Non-pigmented ciliary epithelial cell (primary cell): ENCODE measurements at places on chromosomes 7 and 10.
A peak's percentile ranks its signal among the peaks of the same experiment; 100 is the strongest.

- no peak for DNase-seq
Observed at GRCh38 chr10:63627881-63628296, 106.7 kb downstream of the REEP3 start.

DNA sequence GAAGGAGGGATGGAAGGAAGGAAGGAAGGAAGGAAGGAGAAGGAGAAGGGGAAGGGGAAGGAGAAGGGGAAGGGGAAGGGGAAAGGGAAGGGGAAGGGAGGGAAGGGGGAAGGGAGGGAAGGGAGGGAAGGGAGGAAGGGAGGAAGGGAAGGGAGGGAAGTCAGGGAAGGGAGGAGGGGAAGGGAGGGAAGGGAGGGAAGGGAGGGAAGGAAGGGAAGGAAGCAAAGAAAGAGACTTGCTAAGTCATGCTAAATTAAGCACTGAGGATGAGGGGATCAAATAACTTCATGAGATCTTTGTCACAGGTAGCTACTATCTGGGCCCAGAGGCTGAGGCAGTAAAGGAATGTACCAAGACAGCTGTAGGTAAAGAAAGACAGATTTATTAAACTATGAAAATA lies 116.4 kb downstream of the TRIL start:
- DNase-seq, result no peak

- DNase-seq, result no peak
Observed at GRCh38 chr7:40525764-40526163, 391.0 kb downstream of the SUGCT start.

GRCh38 chr7:18872344-18872743 lies 245.1 kb downstream of the TWIST1 start:
- no peak for DNase-seq

GRCh38 chr10:111836571-111836970 lies 347.0 kb downstream of the GPAM start:
- peak; percentile 23 for DNase-seq

DNA sequence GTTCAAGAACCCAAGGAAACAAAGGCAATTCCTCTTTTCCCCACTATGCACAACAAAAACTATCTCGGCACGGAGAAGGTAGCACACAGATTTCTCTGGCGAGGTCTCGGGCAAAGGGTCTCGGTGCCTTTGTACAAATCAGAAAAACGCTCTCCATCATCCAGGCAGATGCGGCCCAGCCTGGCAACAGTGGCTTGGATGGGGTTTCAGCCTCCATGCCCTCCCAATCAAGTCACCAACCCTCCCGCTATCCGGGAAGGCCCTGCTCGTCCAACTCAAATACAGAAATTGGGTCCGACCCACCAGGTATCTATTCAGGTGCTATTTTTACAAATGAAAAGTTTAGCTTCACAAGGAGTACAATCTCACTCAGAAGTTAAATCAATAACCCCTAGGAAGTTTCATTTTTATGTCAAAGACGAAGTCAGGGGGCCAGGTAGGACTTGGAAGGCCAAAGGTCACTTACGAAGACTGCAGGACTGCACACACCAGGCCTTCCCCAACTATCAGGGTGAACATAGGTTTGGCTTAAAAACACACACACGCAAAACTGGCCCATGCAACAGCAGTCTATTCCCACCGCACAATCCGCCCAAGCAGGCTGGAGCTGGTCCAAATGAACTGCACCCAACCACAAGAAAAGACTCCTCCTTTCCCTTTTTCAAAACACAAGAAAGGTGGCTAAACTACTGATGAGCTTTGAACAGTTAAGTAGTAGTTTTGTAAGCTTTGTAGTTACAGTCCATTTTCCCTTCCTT lies 43.0 kb downstream of the GNA12 start:
- DNase-seq, result no peak

DNA sequence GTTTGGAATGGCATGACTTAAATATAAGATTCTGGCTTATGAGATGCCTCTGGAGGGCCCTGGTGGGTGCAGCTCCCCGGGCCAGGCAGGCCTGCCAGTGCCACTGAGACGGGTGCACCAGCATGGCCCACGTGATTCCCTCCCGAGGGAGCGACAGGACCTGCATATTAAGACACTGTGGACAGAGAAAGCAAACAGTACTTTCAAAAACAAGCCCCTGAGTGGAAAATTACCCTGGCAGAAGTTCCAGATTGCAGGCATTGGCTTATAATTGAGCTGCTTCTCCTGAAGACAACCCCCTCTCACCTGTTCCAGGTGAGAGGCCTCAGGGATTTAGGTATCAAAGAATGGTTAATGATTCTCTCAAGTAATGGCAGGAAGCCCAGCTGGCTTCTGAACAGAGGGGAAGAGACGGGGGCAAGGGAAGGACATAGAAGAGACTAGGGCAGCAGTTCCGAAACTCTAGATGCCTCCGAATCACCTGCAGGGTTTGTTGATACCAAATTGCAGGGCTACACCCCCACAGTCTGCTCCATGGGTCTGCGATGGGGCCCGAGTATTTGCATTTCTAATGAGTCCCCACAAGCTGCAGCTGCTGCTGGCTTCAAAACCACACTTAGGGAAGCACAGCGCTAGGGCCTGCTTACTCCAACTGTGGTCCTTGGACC lies 66.0 kb upstream of the DOCK1 start:
- DNase-seq, result no peak

DNA sequence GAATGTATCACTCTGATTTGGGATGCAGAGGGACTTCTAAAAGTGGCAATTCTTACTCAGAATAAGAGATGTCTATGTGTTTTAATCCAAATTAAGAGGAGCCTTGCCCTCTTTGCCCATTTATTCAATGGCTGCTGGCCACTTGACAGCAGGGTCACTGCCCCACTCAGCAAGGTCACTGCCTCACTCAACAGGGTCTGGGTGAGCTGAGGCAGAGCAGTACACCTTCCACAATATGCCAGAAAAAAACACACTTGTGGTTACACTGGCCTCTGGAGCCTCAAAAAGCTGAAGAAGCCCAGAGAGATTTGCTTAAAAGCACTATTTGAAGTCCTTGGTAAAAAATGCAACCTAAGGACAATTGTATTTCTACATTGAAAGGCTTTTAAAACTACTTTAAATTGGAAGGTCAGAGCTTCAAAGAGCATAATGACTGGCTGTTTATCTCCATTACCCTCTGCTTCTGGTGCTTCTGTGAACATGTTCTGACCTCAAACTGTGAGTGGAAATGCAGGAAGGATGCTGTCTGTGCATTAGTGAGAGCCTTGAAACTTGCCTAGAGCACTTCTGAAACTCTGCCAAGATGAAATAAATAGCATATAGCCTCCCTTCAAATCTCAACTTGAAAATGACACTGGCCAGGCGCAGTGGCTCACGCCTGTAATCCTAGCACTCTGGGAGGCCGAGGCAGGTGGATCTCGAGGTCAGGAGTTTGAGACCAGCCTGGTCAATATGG lies 35.1 kb upstream of the WIPF3 start:
- no peak for DNase-seq

DNA sequence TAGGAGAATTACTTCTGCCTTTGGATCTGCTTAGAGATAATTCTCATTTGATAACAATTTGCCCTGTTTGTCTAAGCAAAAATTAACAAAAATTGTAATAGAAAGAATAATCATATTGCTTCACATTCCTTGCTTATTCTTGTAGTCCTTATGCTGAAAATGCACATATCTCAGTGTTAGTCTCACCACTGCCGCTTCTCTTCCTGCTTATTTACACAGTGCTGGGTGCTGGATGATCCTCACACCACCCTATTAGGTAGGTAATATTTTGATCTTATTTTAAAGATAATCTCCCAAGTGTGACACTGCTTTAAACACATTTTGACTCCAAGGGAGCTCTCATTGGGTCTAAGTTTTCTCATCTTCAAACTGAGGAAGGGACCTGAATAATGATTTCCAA lies 46.0 kb downstream of the ABCA13 start:
- DNase-seq, result no peak

GRCh38 chr7:5442757-5443305 lies 19.2 kb upstream of the TNRC18 start:
- DNase-seq, result no peak

DNA sequence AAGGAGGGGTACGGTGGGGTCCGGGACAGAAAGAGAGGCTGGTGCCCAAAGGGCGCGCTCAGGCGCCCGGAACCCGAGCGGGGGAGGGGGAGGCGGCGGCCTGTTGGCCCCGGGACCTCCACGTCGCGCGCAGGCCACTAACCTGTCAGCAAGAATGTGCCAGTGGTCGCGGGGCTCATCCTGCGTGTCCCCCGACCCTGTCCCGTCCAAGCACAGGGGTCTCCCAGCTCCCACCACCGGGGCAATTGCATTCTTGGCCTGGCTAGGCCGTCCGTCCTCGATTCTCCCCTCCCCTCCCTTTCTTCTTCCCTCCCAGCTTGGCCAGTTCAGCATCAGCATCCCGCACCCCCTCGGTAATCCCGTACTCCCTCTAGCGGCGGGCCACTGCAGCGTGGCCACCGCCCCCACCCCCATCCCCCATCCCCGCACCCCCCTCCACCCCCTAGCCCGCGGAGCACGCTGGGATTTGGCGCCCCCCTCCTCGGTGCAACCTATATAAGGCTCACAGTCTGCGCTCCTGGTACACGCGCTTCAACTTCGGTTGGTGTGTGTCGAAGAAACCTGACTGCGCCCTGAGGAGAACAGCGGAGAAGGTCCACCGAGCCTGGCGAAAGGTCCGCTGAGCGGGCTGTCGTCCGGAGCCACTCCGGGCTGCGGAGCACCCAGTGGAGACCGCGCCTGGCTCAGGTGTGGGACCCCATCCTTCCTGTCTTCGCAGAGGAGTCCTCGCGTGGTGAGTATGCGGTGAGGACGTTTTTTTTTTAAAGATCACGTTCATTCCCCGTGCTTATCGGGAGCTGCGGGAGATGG lies at the start of gene SGCE:
TSS of gene SGCE (minus strand) at position 286 of the 810 bp plus-strand sequence. CDS start at position 251, 35 bp downstream.
- DNase-seq, result no peak

DNA sequence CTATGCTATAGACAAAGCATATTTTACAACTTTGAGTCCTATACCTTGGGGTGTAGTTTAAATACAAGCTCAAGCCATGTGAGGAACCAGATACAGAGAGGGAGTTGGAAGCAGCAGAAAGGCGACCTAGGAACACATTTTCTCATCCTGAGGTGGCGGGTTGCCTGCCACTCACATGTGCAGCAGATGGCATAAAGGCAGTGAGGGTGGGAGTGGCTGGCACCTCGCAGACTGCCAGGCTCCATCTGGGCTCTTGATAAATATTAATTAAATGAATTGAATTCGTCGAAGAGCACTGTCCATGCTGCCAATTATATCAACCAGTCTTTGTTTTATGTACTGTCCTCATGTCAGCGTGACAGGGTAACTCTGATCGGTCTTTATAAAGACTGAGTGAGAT lies 79.0 kb upstream of the SEMA3C start:
- no peak for DNase-seq

DNA sequence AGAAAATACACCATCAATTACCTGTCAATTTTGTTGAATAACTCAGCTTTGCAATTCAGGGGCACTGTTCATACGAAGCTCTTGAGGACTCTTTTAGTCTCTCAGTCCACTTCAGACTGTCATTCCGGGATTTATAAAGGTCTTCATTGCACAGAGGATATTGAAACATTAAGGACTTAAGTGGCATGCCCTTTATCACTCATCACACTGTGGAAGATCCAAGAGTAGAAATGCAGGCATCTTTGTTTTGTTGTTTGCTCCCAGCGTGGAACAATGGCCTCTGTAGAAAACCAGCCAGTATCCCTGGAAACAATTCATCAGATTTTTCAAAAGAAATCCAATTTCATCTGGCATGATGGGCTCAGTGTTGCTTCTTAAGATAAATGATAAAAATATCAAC lies 66.3 kb upstream of the LRGUK start:
- DNase-seq, result no peak

DNA sequence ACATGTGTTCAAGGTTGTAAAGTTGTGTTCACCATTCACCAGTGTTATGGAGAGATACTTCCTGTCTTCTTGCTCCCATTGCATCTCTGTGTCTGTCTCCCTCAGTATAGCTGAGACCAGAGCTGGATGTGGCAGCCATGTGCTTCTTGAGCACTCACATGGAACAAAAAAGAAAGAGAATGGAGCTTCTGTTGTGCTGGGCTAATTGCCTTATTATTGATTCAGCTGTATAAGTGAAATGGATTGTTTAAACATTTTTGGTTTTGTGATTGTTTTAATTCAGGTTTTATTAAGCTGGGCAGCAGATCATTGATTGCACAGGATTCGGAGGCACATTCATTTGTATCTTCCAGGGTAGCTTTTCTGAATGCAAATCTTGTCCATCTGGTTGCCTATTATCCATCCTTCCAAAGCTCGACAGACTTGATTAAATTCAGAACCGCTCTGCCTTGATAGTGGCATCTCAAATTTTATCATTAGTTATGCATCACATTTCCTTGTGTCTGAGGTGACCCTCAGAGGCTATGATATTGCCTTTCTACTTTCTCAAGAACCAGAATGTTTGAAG lies 119.9 kb downstream of the CCNY start:
- DNase-seq, result no peak

DNA sequence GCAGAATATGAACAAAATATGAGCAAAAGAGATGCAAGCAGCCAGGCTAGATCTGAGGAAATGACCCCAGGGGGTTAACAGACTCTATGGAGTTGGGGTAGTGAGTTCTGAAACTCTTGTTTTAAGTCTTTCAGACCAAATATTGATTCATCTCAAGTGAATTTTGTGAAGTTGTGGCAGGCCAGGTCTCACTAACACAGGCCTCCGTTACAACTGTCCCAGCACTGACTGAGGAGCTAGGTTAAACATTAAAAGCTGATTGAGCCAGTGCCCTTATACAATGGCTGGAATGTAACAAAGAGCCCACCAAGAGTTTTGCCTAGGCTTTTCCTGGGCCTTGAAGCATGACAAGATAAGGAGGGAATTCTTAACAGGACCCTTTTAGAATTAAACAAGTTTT lies 192.3 kb upstream of the STK17A start:
- no peak for DNase-seq

- DNase-seq, result no peak
Observed at GRCh38 chr7:21722371-21722770, 179.5 kb downstream of the DNAH11 start.
